Effector memory CD4-positive, alpha-beta T cell (primary cell): ENCODE measurements at places on chromosomes 1 and 21.

- H3K27me3 ChIP-seq: no peaks in the 10 kb centered on the region
- no peaks in the 10 kb centered on the region for H3K4me1 ChIP-seq
- H3K27ac ChIP-seq: no peak overlapping the region
- H3K4me3 ChIP-seq: no peak overlapping the region
Measured at GRCh38 chr1:110434946-110435345, 16.0 kb upstream of the PROK1 start.

GRCh38 chr21:42596657-42597056 lies 56.8 kb upstream of the PDE9A start:
- peaks cover 5% of the 10 kb centered on the region for H3K4me1 ChIP-seq
- H3K27ac ChIP-seq: no peak overlapping the region
- no peaks in the 10 kb centered on the region for H3K27me3 ChIP-seq
- H3K36me3 ChIP-seq: no peaks in the 10 kb centered on the region
- no peak for DNase-seq
- H3K4me3 ChIP-seq: no peak overlapping the region

DNA sequence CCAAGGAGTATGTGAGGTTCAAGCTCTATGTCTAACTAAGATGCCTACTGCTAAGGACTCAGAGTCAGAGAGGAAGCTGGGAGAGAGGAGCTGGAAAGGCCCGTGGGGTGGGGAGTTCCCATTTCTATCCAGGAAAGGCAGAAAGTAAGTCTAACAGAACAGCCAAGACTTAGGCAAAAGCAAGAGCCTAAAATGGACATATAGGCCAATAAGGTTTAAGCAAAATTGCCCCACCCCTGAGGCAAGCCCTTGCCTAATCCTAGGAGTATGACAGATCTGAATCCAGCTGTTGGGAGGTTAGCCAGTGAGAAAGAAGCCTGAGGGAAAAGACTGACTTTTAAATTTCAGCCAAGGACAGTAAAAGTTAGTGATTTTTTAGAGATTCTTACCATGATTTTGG lies 1.6 kb upstream of the KLHDC9 start:
- peaks cover 5% of the 10 kb centered on the region for H3K36me3 ChIP-seq
- no peak for DNase-seq
- no peaks in the 10 kb centered on the region for H3K4me1 ChIP-seq
- no peak overlapping the region for H3K27ac ChIP-seq
- no peak overlapping the region for H3K4me3 ChIP-seq

- peaks cover 11% of the 10 kb centered on the region for H3K4me1 ChIP-seq
- H3K4me3 ChIP-seq: no peak overlapping the region
- no peaks in the 10 kb centered on the region for H3K27me3 ChIP-seq
- H3K27ac ChIP-seq: no peak overlapping the region
- H3K36me3 ChIP-seq: no peaks in the 10 kb centered on the region
Measured at GRCh38 chr1:206971029-206971655, 882 bp upstream of the FCAMR start.

DNA sequence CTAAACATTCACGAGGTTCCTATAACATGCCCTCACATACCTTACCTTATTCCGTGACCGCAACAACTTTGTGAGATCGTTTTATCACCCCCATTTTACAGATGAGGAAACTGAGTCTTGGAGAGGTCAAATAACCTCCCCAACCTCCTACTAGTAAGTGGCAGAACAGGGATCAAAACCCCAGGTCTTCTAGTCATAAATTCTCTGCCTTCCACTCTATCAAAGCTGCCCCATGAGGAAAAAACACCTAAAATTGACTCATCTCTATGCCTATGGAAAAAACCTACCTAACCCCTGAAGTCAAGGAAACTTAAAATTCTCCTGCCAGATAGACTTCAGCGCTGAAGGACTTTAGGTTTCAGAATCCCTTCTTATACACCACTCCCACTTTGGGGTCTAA lies 69.5 kb upstream of the ERRFI1 start:
- H3K4me3 ChIP-seq: no peak overlapping the region
- H3K36me3 ChIP-seq: no peaks in the 10 kb centered on the region
- no peaks in the 10 kb centered on the region for H3K27me3 ChIP-seq
- H3K27ac ChIP-seq: no peak overlapping the region

DNA sequence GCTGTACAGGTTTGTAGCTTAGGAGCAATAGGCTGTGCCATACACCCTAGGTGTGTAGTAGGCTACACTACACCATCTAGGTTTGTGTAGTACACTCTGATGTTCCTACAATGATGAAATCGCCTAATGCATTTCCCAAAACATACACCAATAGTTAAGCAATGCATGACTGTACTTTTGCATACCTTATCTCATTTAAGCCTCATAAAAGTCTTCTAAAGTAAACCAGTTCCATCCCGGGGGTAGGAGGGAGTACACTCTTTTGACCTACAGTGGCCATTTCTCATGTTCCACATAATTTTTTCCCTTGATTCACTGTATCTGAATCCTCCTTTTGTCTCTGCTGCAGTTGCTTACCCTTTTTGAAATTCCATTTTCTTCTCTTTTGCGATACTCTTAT lies 12.2 kb downstream of the TRMT13 start:
- H3K4me1 ChIP-seq: no peaks in the 10 kb centered on the region
- no peak overlapping the region for H3K4me3 ChIP-seq
- no peak overlapping the region for H3K27ac ChIP-seq
- H3K36me3 ChIP-seq: peaks cover 60% of the 10 kb centered on the region

DNA sequence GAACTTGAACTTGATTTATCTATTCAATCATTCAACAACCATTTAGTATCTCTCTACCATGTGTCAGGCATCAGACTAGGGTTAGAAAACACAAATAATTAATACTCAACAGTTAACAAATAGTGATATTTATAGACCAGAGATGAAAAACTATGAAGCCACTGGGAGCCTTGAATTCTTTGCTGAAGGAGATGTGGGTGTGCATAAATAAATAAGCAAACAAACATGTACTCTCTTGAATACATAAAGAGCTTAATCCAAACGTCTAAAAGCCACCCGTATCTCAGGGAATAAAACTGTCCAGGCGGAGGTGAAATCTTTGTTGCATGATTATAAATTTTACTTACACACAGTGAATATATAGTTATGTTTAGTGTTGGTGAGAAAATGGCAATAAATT lies 165.7 kb downstream of the SLC45A1 start:
- no peak overlapping the region for H3K4me3 ChIP-seq
- no peak overlapping the region for H3K27ac ChIP-seq
- no peaks in the 10 kb centered on the region for H3K4me1 ChIP-seq
- no peak for DNase-seq
- H3K36me3 ChIP-seq: no peaks in the 10 kb centered on the region

DNA sequence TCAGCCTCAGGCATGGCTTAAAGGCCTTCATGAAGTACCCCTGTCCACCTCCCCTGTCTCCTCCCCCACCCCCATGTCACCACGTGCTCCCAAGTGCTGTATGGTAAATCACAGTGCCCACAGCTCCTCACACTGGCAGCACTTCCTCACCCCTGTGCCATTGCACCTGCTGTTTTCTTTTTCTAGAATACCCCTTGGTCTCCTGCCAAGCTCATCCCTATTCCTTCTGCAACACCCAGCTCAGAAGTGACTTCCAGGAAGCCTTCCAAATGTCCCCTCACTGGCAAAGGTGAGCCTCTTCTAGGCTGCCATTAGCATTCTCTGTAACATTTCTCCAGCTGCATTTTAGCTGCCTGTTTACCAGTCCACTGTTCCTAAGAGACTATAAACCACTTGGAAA lies 9.4 kb downstream of the AKNAD1 start:
- no peaks in the 10 kb centered on the region for H3K36me3 ChIP-seq
- no peaks in the 10 kb centered on the region for H3K27me3 ChIP-seq
- H3K27ac ChIP-seq: no peak overlapping the region

DNA sequence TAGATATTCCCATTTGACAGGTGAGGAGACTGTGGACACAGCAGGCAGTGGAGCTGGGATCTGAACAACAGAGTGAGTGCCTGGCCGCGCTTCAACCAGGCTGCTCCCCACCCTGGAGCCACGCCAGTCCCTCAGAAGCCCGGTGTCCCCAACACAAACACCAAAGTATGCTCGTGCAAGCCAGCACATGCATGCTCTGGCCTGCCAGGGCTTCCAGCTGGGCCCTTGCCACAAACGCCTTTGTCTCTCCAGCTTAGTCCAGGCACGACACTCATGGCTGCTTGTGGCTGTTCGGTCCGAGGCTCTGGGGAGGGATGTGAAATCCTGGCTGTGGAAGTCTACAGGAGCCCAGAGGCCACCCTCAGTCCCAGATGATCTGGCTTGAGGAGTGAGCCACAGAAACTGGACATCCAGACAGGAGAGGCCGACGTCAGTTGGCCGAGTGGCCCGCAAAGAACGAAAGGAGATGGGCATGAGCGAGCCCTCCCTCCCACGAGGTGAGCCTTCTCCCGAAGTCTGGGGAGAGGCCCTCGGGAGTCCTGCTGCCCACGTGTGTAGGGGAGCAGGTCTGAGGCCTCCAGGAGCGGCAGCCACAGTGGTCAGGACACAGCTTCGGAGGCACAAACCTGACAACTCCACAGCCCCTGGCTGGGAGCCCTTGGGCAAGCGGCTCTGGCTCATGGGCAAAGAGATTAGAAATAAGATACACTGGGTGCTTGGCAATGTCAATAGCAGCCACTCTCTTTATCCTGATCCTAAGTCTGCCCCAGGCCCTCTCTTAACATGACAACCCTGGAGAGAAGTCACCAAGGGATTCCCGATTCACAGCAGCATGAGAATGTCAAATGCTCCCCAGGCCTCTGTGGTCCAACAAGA lies 117.1 kb upstream of the IFFO2 start:
- H3K36me3 ChIP-seq: peaks cover 30% of the 10 kb centered on the region
- H3K4me1 ChIP-seq: peaks cover 42% of the 10 kb centered on the region
- DNase-seq: no peak
- H3K4me3 ChIP-seq: no peak overlapping the region
- H3K27me3 ChIP-seq: no peaks in the 10 kb centered on the region
- peak overlapping the region; percentile 52 for H3K27ac ChIP-seq

DNA sequence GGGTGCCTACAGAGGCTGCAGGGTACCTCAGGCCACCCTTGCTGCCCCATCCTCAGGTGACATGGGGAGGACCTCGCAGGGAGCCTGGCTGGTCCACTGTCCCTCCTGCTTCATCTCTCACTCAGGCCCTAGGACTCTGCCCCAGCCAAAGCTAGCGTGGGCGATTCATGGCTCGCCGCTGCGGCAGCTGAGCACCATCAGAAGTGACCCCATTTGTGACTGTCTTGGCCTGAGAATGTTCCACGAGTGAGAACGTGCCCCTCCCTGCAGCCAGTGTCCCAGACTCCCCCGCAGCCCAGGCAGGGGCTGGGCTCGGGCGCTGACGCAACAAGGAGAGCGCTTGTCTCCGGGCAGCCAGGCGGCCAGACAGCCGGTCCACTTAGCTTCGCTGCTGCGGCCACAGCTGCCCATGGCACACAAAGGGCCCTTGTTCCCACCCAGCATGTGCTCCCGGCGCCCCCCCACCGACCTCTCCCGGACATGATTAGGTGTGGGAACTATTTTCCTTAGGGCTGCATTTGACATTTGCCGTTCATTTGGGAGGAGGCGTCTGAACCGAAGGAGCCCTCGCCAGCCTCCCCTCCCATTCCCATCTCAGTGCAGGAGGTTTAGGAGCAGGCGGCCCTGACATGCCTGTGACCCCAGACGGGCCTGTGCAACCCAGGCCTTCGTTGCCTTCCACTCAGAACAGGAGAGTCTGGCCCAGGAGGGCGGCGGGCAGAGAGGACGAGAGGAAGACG lies 19.3 kb upstream of the POFUT2 start:
- H3K4me3 ChIP-seq: no peak overlapping the region
- H3K36me3 ChIP-seq: no peaks in the 10 kb centered on the region
- no peak overlapping the region for H3K27ac ChIP-seq
- H3K27me3 ChIP-seq: no peaks in the 10 kb centered on the region
